CD4-positive, alpha-beta T cell treated with Interleukin-4 for 4 hours (primary cell): ENCODE measurements at places on chromosomes 12 and 14.

DNA sequence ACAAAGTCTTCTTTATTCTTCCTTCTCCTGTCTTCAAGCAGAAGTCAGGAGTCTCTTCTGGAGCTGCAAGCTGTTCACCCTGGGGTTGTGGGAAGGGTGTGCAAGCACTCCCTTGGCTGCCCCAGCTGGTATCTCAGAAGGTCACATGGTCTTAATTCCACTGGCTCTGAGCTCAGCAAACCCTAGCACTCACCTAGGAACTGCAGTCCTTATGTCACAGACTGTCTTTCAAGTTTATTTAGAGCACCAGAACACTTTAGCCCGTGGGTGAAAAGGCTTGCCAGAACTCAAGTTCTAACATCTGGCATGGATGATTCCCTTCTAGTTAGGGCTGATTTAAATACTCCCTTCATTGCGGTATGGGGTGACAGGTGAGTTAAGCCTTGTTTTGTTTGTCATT lies 379.0 kb downstream of the CCER1 start:
- DNase-seq: no peak

- DNase-seq: no peak
Measured at GRCh38 chr12:119082016-119082415, 96.7 kb upstream of the HSPB8 start.

DNA sequence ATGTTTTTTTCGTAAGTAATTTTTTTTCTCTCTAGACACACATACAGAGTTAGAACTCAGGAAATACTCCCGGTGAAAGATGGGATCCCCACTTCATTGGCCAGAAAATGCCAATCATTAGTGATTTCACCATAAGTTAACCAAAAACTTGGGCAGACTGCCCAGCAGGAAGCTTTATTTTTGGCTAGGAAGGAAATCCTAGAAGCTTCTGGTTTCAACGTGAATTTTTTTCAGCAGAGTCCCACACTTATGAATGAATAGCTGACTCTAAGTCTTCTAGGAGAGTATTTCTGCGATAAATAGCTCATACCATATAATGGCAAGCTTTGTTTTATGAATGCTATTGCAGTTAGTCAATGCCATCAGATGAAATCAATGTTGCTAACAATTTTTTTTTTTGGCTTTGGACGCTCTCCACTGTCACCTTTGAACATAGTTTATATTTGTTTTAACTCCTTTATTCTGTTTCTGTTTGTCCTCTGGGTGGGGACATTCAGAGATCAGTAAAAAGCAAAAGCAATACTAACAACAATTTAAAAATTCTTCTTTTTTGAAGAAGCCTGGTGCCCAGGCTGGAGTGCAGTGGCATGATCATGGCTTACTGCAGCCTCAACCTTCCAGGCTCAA lies 9.5 kb downstream of the PPP1CC start:
- DNase-seq: no peak

DNA sequence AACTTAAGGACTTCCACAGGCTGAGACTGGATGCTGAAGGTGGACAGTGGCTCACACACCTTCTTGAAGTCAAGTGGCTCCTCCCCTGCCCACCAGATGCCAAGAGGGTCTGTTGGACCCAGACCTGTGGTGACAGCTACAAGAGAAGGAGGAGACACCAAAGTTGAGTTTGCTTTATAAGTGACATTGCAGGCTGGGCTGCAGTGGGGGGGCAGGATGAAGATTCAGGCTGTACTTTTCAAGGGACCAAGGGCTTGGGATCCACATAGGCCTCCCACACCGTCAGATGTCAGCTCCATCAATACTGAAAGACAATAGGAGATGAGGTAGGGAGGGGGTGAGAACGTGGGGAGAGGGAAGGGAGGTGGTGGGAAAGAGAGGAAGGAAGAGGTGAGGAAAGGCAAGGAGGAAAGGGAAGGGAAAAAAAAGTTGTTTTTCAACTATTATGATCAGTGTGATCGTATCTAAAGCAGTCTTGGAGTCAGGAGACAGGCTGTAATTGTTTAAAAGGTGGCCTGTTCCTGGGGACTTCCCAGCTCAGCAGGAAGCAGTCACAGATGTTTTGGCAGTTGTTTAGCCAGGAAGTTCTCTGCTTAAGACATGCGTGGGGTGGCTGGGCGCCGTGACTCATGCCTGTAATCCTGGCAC lies 84.1 kb upstream of the RESF1 start:
- DNase-seq: peak; percentile 89

GRCh38 chr12:124804011-124804621 lies 59.5 kb downstream of the SCARB1 start:
- no peak for DNase-seq

DNA sequence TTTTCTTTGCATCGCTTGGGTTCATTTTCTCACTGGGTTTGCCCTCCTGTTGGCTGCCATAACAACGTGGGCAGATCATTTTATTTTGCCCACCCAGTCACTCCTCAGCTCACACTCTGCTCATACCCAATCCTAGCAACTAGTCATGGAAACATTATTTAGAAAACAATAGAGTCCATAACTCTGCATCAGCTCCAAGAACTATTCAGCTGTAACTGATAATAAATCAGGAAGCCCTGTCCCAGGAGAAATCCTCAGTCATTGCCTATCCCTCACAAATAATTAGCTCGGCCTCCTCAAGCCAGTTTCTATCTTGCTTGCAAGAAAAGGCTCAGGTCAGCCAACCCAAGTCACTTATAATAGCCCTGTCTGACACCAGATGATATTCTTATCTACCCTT lies 43.2 kb downstream of the RTN1 start:
- DNase-seq: no peak

DNA sequence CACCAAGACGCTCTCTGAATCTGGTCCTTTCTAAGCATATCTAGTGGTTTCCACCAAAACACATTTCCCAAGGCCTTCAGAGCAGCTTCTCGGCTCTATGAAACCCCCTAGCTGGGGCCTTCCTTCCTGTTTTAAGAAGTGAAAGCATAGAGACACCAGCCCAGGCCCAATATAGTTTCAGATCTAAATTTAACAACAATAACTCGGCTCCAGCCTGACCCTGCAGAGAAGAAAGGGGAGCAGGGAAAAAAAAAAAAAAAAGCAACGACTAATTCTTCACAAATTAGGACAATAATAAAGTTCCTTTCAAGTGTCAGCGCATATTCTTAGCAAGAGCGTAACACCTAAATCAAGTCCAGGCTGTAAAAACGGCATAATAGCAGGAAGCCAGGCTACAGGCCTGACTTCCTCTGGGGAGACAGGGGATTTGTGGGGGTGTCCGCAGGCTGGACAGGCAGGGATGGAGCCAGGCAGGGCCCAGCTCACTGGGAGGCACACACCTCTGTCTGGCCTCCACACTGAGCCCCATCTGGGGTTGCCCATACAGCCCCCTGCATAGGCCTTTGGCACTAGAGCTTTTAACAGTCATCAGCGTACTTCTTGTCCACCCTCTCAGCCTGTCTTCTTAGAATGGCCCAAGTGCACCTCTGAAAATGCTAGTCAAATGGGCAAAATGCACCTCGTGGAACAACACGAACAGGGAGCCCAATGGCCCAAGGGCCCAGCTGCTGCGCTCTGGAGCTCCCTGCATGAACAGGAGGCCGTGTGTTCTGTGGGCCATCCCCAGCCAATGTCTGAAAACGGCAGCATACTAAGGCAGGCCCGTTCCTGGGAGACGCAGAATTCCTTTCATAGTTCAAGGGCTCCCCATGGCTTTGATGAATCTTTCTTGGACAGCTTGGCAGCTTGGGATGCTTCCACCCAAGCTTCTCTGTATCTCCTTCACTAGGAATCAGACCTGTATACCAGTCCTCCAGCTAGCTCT lies 772.9 kb downstream of the MED13L start:
- DNase-seq: no peak
